ENCODE measurements at places on chromosomes 3 and 15. TPM values are rescaled to one million over a fixed set of nuclear protein-coding genes. Genes with fewer than 3 reads are reported as not detected.
A peak's percentile ranks its signal among the peaks of the same experiment; 100 is the strongest.

- no peaks in the 10 kb centered on the region for H3K27me3 ChIP-seq
- H3K36me3 ChIP-seq: peaks cover 3% of the 10 kb centered on the region
- H3K4me3 ChIP-seq: peak overlapping the region; percentile 92
- H3K4me1 ChIP-seq: peaks cover 35% of the 10 kb centered on the region
- peak overlapping the region; percentile 98 for H3K27ac ChIP-seq
These were observed 467 bp downstream of the PGBD4 start for GRCh38 chr15:34102175-34102925.

- H3K27me3 ChIP-seq: no peaks in the 10 kb centered on the region
- DNase-seq: no peak
- peaks cover 21% of the 10 kb centered on the region for H3K36me3 ChIP-seq
- no peaks in the 10 kb centered on the region for H3K4me1 ChIP-seq
These were observed 29.9 kb downstream of the EIF2AK4 start for GRCh38 chr15:39963786-39964185.

- H3K4me1 ChIP-seq: no peaks in the 10 kb centered on the region
- no peak for DNase-seq
- no peaks in the 10 kb centered on the region for H3K27me3 ChIP-seq
- H3K4me3 ChIP-seq: no peak overlapping the region
- peaks cover 49% of the 10 kb centered on the region for H3K36me3 ChIP-seq
These were observed 86.4 kb downstream of the PCCB start for GRCh38 chr3:136336329-136337100.

DNA sequence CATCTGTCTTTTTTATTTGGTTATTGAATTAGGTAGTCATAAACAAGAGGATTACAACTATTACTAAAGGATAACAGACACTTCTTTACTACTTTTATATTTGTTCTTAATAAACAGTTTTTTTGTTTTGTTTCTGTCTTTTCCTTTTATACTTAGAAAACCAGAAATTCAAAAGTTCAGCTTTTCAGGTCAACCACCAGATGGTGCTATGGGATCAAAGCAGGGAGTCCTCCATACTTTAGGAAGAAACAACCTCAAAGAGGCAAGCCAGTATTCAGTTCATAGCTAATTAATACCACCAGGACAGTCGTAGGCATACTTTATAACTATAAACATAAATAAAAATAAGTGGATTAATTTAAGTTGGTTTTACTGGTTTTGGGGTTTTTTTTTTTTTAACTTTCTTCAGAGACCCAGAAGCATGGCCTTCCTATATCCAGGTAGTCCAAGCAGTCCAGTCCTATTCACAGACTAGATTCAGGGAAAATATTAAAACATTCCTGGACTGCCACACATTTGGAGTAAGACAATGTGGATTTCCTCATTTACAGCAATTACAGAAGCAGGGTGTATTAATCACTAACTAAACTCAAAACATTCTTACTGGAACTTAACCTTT, 16.0 kb upstream of the EID1 start:
- H3K27me3 ChIP-seq: no peaks in the 10 kb centered on the region
- peaks cover 3% of the 10 kb centered on the region for H3K36me3 ChIP-seq
- no peak overlapping the region for H3K27ac ChIP-seq
- H3K4me1 ChIP-seq: peaks cover 18% of the 10 kb centered on the region

The GP9 gene
- not detected for total RNA-seq

The PROK2 gene
- 0.25 TPM for total RNA-seq

DNA sequence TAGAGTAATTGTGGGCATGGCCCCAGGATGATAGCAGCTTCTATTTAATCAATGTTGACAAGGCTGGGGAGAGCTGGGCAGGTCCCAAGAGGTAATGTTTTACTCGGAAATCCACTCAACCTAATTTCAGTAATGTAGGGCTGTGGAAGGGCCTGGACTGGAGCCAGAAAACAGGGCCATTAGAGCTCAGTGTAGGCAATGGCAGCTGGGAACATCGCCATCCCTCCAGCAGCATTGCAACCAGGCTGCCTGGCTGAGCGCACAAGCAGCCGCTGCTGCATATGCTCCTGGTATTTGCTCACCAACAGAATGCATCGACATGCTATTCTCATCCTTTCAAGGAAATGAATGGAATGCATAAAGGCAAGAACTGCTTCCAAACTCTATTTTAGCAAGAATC, 90.0 kb downstream of the GAP43 start:
- no peak overlapping the region for H3K27ac ChIP-seq
- no peaks in the 10 kb centered on the region for H3K36me3 ChIP-seq
- no peaks in the 10 kb centered on the region for H3K27me3 ChIP-seq
- no peak for DNase-seq
- no peaks in the 10 kb centered on the region for H3K4me1 ChIP-seq

- H3K27ac ChIP-seq: no peak overlapping the region
- no peak overlapping the region for H3K4me3 ChIP-seq
- DNase-seq: no peak
- H3K4me1 ChIP-seq: peaks cover 12% of the 10 kb centered on the region
- H3K36me3 ChIP-seq: peaks cover 34% of the 10 kb centered on the region
These were observed 8.8 kb upstream of the DPPA2 start for GRCh38 chr3:109325109-109325508.

- H3K4me3 ChIP-seq: no peak overlapping the region
- H3K27me3 ChIP-seq: no peaks in the 10 kb centered on the region
These were observed 221.8 kb downstream of the ZIC1 start for GRCh38 chr3:147630921-147631415.
